Thoracic aorta (tissue), 2 donors: ENCODE measurements at places on chromosomes 5 and 9. TPM values are rescaled to one million over a fixed set of nuclear protein-coding genes. Genes with fewer than 3 reads are reported as not detected.

- no peak for DNase-seq
These were observed 27.2 kb downstream of the AK3 start for GRCh38 chr9:4713849-4714248.

Gene FBLL1
- total RNA-seq = not detected

DNA sequence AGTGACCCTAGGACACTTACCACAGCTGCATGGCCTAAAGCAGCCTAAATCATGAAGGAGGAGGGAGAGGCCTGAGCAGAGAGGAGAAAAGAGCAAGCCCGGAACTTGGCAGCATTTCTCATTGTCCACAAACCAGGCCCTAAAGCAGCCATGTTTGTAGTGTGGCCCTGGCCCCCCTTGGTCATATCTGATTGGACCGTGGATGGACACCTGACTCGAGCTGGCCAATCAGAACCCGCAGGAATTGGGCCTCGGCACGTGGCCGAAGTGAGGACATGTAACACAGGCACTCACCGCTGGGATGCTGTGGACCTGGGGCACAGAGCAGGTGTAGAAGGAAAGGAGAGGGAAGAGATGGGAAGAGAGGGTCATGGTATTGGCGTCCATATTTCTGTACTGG lies 56.9 kb downstream of the ASS1 start:
- no peak for DNase-seq

GRCh38 chr9:13035822-13036221 lies 243.7 kb downstream of the MPDZ start:
- no peak for DNase-seq

GRCh38 chr5:169767938-169768337 lies 130.9 kb downstream of the DOCK2 start:
- no peak for DNase-seq

GRCh38 chr5:75337366-75338021 lies 474 bp downstream of the HMGCR start:
- no peak for DNase-seq

GRCh38 chr9:125707472-125707804 lies 430 bp upstream of the MAPKAP1 start:
- no peak for DNase-seq
